Left lobe of liver (tissue), 2 donors: ENCODE measurements at places on chromosomes 7 and 10. TPM values are rescaled to one million over a fixed set of nuclear protein-coding genes. Genes with fewer than 3 reads are reported as not detected.

GRCh38 chr10:3236644-3237404, 64.2 kb upstream of the PITRM1 start:
- DNase-seq, result no peak

FRMD4A gene
- 13.8 TPM for total RNA-seq

MNX1 gene
- not detected for total RNA-seq

UROS gene
- total RNA-seq, result 28.3 TPM

DNA sequence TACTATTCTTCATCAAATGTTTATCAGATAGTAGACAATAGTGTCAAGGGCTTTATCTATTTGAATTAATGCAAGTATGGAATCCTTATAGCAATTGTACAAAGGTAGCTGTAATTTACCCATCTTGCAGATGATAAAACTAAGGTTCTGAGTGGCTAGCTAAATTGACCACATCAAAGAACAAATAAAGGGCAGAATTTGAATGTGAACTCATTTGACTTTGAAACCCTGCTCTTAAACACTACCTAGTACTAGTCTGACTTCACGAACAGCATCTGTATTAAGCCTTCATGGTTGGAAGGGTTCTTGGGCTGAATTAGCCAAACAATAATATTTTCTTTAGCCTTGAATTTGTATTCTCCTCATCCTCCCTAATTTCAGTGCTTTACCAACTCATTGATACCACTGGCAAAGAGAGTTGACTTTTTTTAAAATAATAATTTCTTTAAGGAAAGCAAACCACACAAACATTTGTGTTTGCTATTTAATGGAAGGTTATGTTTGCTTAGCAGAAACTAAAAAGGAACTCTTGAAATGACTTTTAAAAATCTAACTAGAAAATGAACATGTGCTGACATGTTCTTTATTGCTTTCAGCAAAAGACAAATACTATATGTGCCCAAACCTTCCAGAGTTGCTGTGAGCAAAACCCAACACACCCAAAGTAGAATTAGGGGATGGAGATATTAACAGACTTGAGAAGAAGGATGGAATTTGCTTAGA, 322.6 kb downstream of the RNLS start:
- DNase-seq, result no peak

ZNF22 gene
- total RNA-seq, result 12.9 TPM

GRCh38 chr10:50426485-50426884, 175.2 kb upstream of the ASAH2 start:
- DNase-seq, result no peak

LRRC61 gene
- 14.0 TPM for total RNA-seq

TUBB8 gene
- total RNA-seq, result not detected

GRCh38 chr10:72906446-72906845, 12.9 kb downstream of the OIT3 start:
- DNase-seq, result no peak

- no peak for DNase-seq
Observed at GRCh38 chr7:104978460-104978859, 35.5 kb upstream of the KMT2E start.

DNA sequence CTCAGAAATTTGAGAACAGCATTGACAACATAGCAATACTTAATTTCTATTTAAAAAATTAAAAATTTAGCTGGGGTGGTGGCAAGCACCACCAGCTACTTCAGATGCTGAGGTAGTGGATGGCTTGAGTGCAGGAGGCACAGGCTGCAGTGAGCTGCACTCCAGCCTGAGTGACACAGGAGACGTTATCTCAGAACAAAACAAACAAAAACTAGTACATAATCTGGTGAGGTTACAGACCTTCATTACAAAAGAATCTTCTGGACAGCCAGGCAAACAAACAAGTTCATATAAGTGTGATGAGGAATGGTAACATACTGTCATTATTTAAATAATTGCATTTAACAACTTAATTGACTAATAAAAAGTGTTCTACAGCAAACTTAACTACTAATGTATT, 77.0 kb upstream of the OIT3 start:
- no peak for DNase-seq

DNA sequence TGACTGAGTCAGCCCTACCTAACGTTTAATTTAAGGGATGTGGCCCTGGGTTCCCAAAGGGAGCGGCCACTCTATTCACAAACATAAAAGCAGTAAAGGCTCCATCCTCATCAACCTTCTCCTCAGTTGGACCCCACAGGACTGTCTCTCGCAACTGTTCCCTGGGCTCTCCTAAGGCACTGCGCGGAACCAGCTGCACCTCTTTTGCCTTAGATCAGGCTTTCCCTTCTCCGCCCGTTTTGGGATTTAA, 689 bp upstream of the GTPBP4 start:
- no peak for DNase-seq

DNA sequence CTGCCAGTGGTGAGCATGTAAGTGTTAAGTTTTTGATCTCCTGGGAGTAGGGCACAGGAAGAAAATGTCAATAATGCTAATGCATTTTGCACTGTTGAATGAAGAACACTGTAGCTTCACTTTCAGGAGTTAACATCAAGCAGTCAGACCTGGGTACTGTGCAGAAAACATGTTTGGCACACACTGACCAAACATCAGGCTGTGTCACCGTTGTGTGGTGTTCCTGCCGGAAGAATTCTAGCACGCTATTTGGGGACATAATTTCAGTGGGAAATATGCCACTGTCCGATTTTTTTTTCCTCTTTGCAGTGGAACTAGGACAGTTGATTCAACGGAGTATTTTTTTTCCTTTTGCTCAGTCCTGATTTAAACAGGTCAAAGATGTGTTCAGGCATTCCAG, 24.4 kb upstream of the ABCB5 start:
- no peak for DNase-seq

DNA sequence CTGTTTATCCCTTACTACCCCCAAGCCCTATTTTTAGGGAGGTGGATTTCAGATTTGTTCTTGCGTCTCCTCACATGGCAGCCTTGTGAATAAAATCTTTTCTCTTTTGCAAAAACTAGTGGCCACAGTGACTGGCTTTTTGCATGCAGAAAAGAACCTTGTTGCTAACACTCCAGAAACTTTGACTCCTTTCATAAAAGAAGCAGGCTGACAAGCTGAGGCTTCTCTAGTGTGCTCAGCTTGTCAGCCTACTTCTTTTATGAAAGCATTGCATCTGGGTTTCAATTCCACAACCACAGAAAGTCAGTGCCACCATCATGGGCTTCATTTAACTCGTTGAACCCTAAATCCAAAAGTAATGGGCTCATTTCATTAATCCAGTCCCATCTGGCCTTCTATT, 761.0 kb upstream of the COBL start:
- no peak for DNase-seq

TRIM74 gene
- total RNA-seq, result 0.78 TPM

DNA sequence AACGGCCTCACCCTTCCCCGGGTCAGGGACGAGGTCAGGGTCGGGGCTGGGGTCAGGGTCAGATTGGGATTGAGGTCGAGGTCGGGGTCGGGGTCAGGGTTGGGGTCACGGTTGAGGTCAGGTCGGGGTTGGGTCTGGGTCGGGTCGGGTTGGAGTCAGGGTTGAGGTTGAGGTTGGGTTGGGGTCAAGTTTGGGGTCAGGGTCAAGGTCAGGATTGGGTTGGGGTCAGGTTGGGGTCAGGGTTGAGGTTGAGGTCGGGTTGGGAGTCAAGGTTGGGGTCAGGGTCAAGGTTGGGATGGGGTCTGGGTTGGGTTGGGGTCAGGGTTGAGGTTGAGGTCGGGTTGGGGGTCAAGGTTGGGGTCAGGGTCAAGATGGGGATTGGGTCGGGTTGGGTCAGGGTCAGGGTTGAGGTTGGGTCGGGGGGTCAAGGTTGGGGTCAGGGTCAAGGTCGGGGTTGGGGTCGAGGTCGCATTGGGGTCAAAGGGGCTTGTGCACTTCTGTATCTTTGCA, 131.4 kb downstream of the VIPR2 start:
- DNase-seq, result no peak

NPSR1 gene
- total RNA-seq, result not detected

ZNF117 gene
- 2.6 TPM for total RNA-seq

KLF14 gene
- total RNA-seq, result not detected

DNA sequence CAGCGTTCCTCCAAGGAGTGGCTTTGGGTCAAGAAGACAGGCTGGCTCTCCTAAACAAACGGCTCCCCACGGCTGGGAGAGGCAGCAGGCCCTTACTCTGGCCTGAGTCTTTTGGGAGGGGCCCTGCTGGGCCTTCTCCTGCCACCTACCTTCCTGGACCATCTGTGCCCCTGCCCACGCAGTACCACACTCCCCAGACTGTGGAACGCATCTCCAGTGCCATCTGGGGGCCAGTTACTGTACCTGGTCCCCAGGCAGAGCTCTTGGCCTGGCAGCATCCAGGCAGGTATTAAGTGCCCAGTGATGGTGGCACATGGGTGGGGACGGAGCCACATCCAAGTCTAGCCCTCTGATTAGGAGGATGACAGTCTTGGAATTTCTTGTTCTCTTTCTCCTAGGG, 14.4 kb downstream of the ALKBH4 start:
- no peak for DNase-seq

TAS2R4 gene
- 0.40 TPM for total RNA-seq

DNA sequence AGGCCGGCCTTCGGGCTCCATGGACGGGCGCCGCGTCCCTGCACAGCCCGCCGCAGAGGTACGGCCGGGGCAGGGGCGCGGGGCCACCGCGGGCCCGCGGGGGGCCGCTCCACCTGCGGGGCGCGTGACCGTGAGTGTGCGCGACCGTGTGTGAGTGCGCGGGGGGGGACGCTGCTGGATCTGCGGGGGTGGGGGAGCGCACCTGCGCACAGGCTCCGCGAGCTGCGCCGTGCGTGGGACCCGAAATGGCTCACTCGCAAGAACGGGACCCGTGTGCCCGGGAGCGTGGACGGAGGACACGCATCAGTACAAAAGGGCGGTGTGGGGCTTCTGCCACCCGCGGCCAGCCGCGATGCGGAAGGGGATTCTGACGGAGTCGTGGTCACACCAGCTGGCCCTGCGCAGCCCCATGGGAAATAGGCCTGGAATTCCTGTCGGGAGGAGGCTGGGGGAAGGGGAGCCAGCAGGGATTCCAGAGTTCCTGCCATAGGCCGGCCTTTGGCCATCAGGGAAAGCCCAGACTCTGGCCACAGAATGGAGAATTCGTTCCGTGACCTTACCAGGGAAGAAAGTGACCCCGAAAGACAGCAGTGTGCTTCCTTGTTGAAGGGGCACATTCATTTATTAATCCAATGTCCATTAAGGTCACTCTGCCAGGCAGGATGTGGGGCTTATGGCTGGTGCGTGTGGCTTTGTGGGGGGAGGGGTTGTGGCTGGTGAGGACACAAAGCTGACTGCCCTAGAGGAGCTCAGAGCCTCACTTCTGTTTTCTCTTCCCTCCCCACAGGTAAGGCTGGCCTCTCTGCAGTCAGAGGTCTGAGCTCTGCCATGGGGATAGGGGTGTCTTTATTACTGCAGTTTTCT, 494 bp downstream of the REPIN1 start:
- peak; percentile 77 for DNase-seq

HSPA12A gene
- total RNA-seq, result 2.7 TPM

C10orf143 gene
- 2.9 TPM for total RNA-seq

- no peak for DNase-seq
Observed at GRCh38 chr7:150385302-150385723, 6.2 kb downstream of the ZNF775 start.

DNA sequence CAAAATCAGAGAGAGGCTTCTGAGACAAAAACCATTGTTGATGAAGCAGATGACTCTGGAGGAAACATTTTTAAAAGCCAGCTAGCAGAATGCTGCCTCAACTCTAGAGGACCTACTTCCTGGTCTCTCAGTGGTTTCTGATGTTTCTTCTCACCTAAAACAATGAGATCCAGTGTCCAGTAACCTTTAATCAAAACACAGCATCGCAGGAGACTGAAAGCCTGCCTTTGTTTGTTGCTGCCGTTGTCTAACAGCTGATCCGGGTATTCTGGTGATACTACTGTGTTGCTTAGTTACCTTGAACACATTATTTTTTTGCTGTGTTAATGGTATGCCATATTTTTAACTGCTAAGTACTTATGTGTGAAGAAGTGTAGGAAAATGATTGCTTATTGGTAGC, 70.9 kb downstream of the WIPF3 start:
- no peak for DNase-seq

DNA sequence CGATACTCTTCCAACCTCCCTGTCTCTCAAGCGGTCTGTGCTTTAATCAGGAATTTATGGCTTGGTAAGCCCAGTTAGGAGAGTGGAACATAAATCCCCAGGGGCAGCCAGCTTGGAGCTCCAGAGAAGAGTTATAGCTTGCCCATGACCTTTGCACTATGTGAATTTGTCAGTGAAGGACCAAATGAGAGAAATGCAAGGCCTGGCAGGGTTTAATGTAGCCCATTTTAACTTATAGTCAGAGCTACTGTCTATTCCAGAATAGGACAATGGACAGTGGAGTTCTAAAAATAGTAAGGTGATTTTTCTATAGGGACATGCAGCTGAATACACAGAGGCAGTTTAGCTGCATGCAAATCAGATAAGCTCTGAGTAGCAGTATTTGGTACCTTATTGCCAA, 142.6 kb upstream of the CAV2 start:
- no peak for DNase-seq

GRCh38 chr7:47604496-47604890, 22.6 kb upstream of the TNS3 start:
- no peak for DNase-seq

VWC2 gene
- total RNA-seq, result not detected

GRCh38 chr10:97744405-97745035, 7.6 kb downstream of the ZFYVE27 start:
- no peak for DNase-seq

GRCh38 chr7:24017519-24017918, 266.5 kb upstream of the NPY start:
- DNase-seq, result no peak

DNA sequence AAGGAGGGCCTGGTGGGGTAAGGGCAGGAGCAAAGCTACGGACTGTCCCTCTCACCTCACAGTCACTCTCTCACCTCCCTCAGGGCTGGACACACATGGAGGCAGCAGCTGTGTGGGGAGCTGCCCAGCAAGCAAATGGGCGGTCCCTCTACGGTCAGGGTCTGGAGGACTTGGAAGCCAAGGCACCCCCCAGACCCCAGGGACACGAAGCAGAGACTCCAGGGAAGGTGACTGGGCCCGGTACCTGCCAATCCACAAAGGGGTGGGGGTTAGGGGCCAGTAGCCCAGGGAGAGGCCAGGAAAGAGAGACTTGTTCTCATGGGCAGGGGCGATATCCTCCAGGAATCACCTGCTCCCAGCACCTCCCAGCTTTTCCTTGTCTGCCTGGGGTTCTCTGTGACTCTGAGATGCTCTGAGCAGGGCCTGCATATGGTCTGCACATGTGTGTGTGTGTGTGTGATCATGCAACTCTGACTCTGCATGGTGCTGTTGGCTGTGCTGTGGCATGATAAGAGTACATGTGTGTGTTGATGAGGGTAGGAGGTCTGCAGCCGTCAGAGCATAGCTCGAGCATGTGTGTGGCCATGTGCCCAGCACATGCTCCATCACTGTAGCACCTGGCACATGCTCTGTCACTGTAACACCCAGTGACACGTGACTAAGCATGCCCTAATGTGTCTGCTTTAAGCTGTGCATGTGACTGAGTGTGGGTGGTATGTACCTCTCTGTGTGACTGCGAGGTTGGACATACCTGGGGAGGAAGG, 4.6 kb upstream of the LDB3 start:
- no peak for DNase-seq

ZEB1 gene
- 9.3 TPM for total RNA-seq

DNA sequence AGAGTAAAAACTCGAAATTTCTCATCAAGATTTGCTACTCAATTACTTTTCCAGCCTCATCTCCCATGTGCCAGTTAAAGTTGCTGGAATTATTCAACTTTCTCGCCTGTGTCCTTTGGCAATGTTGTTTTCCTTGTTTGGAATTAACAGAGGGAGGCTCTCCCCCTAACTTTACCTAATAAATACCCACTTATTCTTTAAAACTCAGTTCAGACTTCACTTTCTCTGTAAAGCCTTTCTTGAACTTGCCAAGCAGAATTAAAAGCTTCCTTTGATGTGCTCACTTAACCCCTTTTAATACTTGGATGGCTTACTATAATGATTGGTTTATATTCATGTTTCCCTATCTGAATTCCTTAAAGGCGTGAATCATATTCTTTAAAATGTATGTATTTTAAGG, 104.1 kb downstream of the MKLN1 start:
- no peak for DNase-seq
